ENCODE measurements at places on chromosomes 3 and 15.

DNA sequence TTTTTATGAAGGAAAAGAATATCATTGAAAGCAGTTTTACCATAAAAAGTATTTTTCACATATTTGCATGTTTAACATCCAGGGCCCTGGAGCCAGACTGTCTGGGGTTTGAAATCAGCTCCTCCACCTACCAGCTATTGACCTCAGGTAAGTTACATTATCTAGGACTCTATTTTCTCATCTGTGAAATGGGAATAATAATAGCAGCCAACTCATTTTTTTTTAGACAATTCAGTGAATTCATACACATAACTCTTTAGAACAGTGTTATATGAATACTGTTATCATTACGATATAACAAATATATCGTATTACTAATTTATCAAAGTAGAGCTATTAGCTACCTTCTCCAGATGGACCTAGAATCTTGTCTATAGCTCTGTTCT, 21.3 kb downstream of the MDFIC2 start:
- no peaks in the 10 kb centered on the region for H3K4me1 ChIP-seq
- H3K27me3 ChIP-seq: no peaks in the 10 kb centered on the region
- no peak overlapping the region for H3K27ac ChIP-seq
- no peak overlapping the region for H3K4me3 ChIP-seq
- DNase-seq: no peak

GRCh38 chr3:184359610-184360009, 1.8 kb downstream of the CLCN2 start:
- no peak overlapping the region for H3K4me3 ChIP-seq
- DNase-seq: no peak
- peaks cover 37% of the 10 kb centered on the region for H3K4me1 ChIP-seq
- H3K36me3 ChIP-seq: peaks cover 10% of the 10 kb centered on the region
- no peak overlapping the region for H3K27ac ChIP-seq

DNA sequence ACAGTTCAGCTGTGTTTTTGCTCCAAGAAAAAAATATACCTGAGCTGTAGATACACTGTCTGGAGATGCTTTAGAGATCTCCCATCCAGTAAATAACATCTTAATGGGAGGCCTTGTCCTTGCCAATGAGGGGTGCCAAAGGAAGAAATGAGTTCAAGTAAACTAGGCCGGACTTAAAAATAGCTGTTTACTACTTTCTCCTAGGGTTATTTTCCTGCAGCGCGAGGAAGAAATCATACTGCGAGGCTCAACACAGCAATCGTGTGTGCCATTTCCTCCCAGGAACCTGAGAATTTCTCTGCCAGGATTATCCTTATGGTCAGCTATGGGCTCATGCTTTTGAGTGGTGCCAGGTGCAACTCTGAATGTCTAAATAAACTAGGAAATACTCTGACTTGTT, 71.9 kb downstream of the CMTM8 start:
- no peaks in the 10 kb centered on the region for H3K27me3 ChIP-seq
- H3K36me3 ChIP-seq: no peaks in the 10 kb centered on the region
- no peak for DNase-seq
- no peak overlapping the region for H3K27ac ChIP-seq
- no peaks in the 10 kb centered on the region for H3K4me1 ChIP-seq
- no peak overlapping the region for H3K4me3 ChIP-seq

- no peaks in the 10 kb centered on the region for H3K36me3 ChIP-seq
- H3K27ac ChIP-seq: no peak overlapping the region
- no peak for DNase-seq
- H3K27me3 ChIP-seq: no peaks in the 10 kb centered on the region
- no peak overlapping the region for H3K4me3 ChIP-seq
- peaks cover 11% of the 10 kb centered on the region for H3K4me1 ChIP-seq
These were observed 360.8 kb downstream of the CHST2 start for GRCh38 chr3:143480344-143480743.

- no peak for DNase-seq
- H3K36me3 ChIP-seq: no peaks in the 10 kb centered on the region
These were observed 29.0 kb downstream of the AQP9 start for GRCh38 chr15:58167095-58167691.

GRCh38 chr3:8506571-8507061, 5.0 kb downstream of the LMCD1 start:
- no peak overlapping the region for H3K4me3 ChIP-seq
- no peak for DNase-seq
- no peaks in the 10 kb centered on the region for H3K27me3 ChIP-seq
- no peak overlapping the region for H3K27ac ChIP-seq
- H3K36me3 ChIP-seq: no peaks in the 10 kb centered on the region
- H3K4me1 ChIP-seq: peaks cover 46% of the 10 kb centered on the region

- H3K4me3 ChIP-seq: no peak overlapping the region
- H3K27me3 ChIP-seq: no peaks in the 10 kb centered on the region
- H3K4me1 ChIP-seq: no peaks in the 10 kb centered on the region
- no peak for DNase-seq
- H3K36me3 ChIP-seq: no peaks in the 10 kb centered on the region
- H3K27ac ChIP-seq: no peak overlapping the region
These were observed 14.4 kb upstream of the HTR3E start for GRCh38 chr3:184082465-184082864.
